ENCODE measurements at places on chromosomes 1 and 21. TPM values are rescaled to one million over a fixed set of nuclear protein-coding genes. Genes with fewer than 3 reads are reported as not detected.

Gene AMY2A
- not detected for total RNA-seq

DNA sequence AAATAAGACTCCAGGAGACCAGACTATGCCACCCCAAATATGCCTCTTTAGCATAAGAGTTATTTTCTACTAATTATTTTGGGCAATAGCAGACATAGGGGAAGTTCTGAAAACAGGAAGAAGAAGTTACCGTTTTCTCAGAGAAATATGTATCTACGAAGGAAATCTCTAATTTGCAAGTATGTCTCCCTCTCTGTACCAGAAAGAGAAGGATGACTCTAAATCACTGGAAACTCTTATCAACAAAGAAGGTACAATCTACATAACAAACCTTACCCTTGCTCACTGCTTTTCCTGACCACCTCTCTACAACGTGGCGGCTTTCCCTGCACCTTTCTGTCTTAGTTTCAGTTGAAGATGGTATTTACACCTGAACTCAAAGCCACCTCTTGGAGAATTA lies 49.0 kb downstream of the OMA1 start:
- no peak for DNase-seq

Gene GLIS1
- total RNA-seq = not detected

- DNase-seq = no peak
These were observed 149.9 kb upstream of the ZNF648 start for GRCh38 chr1:182211386-182211785.

DNA sequence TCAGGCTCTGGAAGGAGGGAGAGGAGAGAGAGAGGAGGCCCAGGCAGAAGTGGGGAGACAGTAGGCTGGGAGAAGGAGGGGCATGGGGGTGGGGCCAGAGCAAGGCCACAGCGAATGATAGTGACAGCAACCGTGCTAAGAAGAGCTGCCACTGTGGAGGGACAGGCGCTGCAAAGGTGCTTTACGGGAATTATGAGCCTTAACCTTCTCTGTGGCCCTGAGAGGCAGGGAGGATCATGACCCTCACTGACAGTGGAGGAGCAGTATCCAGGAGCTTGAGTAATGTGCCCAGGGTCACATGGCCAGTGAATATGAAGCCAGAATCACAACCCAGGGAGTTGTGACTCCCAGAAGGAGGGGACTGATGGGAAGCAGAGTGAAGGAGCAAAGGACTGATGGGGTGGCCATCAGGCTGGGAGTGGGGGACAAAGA lies 53.4 kb upstream of the RPL11 start:
- DNase-seq = no peak

- DNase-seq = no peak
These were observed 78.4 kb upstream of the SLC45A1 start for GRCh38 chr1:8239306-8240023.

- no peak for DNase-seq
These were observed 34.5 kb downstream of the POFUT2 start for GRCh38 chr21:45253180-45253579.

DNA sequence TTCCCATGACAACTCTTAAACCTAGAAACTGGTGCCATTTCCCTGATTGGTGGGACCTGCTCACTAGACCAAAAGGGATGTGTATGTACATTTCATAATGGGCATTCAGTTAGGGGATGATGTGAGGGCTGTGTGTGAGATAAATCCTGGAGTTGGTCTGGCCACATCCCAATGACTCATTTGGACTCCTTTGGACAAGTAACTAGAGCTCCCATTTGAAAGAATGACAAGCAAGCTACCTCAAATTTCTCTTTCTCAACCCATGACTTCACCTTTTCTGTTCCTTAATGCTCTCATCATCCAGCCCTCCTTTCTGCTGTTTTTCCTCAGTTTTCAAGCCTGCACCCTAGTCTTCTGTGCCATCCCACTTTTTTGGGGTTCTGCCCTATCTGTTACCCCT lies 27.9 kb downstream of the EBNA1BP2 start:
- DNase-seq = no peak
